ENCODE measurements at places on chromosomes 2 and 18.

DNA sequence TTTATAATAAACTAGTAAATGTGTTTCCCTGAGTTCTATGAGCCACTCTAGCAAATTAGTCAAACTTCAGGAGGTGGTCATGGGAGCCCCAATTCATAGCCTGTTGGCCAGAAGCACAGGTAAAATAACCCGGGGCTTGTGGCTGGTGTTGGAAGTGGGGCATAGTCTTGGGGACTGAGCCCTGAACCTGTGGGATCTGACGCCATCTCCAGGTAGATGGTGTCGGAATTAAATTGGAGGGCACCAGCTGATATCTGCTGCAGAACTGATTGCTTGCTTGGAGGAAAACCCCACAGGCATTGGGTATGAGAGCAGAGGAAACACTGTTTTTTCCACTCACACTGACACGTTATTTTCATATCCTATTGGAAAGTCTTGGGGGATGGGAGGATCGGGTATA, 14.1 kb downstream of the NMS start:
- no peak for DNase-seq

- no peak for DNase-seq
Measured at GRCh38 chr2:206457188-206457634, 13.9 kb downstream of the ADAM23 start.

DNA sequence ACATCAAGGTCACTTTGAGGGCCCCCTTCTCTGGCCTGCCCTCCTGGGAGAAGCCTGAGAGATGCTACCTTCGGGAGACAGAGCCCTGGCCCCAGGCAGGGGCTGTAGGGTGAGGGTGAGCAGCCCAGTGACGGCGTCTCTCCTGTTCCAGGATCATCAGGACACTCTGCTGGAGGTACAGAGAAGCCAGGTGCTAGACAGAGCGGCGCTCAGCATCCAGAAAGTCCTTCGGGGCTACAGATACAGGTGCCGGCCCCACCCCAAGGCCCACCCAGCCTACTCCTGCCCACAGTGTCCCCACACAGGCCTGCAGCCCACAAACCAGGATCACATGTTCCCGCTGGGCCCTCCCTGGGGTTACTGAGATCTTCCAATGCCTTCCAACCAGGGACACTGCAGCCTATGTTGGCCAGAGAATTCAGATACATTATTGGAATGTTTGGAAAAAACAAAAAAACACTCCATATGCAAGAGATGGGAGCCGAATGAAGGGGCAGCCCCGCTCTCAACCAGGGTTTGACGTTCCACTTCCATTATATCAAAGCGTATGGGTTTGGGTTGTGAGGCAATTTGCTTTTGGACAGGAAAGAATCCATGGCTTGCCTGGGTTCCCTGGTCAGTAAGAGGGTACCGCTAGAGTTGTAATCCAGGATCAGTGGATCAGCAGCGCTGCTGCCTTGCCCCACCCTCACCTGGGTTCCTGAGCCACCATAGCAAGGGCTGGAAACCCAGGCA, 49.5 kb upstream of the GPR17 start:
- no peak for DNase-seq

DNA sequence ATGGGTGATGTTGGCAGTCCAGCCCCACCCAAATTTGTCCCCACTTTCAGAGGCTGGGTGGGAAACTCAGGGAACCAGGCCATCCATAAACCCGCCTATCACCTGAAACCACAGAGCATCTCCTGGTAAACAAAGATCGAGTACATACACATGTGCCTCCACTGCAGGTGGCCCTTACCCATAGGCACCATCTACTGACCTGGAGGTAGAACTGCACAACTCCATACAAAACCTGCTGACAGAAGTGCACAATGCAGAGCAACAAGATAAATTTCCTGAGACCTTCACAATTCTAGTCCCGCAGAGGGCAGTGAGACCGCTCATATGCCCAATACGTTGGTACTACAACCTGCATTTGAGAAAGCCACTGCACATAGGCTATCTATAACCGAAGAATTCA, 856.3 kb downstream of the SUCLG1 start:
- DNase-seq: no peak

- no peak for DNase-seq
Measured at GRCh38 chr2:26816893-26817292, 31.0 kb downstream of the CENPA start.

- DNase-seq: no peak
Measured at GRCh38 chr2:120476141-120476540, 130.2 kb downstream of the INHBB start.
